NCI-H1930 (cell line): ENCODE measurements at places on chromosomes 13 and 19.

DNA sequence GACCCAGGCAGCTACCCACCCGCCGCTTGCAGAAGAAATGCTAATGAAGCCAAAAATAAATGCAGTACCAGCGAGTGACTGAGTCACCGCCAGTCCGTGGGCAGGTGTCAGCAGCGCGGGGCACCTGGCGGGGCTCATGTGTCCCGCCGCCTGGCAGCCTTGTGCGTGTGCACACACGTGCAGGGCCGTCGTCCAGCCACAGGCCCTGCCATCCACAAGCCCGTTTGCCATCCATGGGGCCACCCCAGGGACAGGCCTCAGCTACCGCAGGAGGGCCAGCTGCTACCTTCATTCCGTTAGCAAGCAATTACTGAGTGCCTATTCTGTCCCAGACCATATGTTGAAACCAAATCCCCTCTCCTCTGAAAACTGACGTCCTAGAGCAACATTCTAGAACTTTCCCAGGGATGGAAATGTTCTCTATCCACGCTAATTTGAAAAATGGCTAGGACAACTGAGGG, 20.5 kb downstream of the NCAN start:
- DNase-seq: no peak

DNA sequence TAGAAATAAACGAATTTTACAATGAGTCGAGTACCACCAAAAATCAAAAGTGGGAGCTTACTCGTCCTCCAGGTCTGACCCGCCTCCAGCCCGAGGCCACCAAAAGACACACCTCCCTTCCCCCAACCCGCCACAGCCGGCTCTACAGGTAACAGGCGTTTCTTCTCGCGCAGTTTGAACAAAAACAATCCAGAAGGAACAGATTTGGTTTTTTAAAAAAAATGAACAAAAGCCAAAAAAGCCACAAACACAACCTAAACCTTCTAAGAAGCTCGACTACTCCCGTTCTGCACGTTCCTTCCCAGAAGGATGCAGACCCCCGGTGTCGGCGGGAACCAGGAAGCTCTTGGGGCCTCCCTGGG, 671 bp downstream of the ZDHHC20 start:
- peak; percentile 32 for DNase-seq

- DNase-seq: no peak
Measured at GRCh38 chr19:49896863-49897621, at the start of gene IL4I1. IL4I1 (minus strand) TSS chr19:49896887; CDS start chr19:49896160, 727 bp downstream.

DNA sequence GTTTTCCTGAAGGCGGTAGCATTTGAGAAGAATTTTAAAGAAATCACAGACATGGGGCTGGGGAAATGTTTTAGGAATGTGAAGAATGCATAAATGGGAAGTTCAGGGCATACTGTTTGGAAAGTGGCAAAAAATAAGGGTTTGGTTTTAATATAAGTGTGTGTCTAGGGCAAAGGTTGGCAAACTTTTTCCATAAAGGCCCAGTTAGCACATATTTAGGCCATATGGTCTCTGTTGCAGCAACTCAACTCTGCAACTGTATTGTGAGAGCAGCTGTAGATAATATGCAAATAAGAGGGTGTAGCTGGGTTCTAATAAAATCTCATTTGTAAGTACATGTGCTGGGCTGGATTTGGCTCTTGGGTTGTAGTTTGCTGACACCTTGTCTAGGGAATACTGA, 521.9 kb downstream of the DIAPH3 start:
- no peak for DNase-seq

- DNase-seq: no peak
Measured at GRCh38 chr19:35801828-35802227, 10.8 kb downstream of the PRODH2 start.

DNA sequence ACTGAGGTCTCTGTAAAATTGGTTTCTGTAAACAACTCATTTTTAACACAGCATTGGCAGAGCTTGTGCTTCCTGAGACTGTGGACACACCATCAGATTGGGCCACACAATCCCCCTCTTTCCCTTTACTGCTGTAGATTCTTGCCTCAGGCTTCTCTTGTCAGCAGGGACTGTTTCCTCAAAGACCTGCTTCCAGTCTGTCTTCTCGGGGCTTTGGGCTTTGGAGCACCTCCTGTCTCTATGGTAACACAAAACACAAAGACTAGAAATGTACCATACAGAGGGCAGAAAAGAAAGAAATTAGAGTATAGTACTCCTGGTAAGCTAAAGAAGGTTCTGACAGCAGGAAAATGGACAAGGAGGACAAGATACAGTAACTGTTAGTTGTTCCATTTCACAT, 484.5 kb downstream of the DIAPH3 start:
- no peak for DNase-seq

DNA sequence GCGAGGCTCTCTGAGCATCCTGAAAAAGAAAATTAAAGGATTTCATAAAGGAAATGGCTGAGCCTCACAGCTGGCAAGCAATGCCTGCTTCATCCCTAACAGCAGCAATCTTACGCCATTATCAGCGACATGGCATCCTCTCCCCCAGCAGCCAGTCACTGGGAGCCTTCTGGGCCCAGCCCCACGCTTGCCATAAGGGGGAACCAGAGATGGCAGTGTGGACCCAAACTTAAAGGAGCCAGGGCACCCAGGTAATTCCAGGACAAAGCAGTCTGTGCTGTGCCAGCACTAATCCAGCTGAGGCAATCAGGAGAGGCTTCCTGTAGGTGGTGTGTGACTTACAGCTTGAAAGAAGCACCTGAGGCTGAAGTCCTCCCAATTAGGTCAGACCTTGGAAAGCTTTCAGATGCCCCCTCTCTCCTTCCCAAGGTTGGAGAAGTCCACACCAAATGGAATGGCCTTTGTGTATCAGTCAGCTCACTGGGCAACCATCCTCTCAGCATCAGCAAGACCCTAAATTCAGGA, 10.3 kb downstream of the VSTM2B start:
- DNase-seq: no peak

GRCh38 chr19:1840541-1841115, 7.7 kb downstream of the REXO1 start:
- no peak for DNase-seq

GRCh38 chr19:47436712-47437401, 17.5 kb upstream of the MEIS3 start:
- DNase-seq: peak; percentile 83

DNA sequence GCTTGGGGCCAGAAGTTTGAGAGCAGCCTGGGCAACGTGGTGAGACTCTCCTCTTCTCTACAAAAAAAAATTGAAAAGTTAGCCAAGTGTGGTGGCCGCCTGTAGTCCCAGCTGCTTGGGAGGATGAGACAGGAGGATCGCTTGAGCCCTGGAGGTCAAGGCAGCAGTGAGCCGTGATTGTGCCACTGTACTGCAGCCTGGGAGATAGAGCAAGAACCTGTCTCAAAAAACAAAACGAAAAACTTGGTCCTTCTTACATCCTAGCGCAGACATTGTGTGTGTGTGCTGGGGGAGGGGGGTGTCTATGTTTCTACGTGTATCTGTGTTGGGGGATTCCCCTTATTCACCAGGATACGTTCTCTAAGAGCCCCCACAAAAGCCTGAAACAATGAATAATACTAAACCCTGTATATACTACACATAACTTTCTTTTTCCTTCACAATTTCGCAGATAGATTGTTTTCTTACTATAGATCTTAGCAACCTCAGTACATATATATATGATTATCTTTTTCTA, 7.9 kb downstream of the AXL start:
- DNase-seq: no peak

- DNase-seq: no peak
Measured at GRCh38 chr13:44263751-44264620, 109.6 kb upstream of the SERP2 start.

DNA sequence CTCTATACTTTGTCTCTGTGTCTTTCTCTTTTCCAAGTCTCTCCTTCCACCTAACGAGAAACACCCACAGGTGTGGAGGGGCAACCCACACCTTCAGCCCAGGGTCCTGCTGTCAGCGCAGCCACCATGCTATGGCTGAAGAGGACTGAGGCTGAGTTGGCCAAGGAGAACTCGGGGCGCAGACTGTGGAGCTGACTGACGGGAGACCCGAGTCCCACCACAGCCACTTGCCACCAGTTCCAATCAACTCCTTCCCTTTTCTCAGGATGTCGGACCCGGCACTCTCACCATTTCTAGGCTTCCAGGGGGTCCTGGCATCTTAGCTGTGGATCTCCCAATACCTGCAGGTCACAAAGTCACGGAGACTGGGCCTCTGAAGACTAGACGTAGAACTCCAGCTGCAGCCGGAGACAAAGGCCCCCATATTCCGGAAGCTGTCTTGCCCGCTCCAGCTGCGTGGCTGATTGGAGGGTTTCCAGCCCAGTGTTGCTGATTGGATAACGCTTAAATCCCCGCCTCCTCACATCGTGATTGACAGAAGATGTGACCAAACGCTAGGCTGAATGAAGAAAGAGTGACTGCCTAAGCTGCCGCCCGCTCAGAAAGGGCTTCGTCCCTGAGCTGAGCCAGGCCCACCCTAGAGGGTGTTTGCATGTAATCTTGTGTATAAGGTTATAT, 63.6 kb downstream of the ZNF429 start:
- DNase-seq: peak; percentile 23

DNA sequence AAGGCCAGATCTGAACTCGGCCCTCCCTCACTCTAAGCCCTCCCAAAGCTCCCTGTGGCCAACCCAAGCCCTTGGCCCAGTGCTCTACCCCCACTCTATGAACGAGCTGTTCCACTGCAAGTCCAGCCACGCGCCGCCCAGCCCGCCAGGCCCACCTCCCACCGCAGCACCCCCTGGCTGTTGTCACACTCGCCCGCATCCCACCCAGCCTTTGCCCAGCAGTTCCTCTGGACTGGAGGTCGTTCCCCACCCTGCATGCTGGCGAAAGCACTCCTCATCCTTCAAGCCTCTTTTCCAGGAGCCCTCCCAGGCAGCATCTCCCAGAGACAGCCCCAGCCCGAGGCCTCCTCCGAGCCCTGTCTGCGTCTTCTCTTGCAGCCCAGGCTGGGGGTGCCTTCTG, 33.1 kb upstream of the ONECUT3 start:
- DNase-seq: no peak

GRCh38 chr13:27403727-27404385, 20.6 kb upstream of the GTF3A start:
- no peak for DNase-seq

DNA sequence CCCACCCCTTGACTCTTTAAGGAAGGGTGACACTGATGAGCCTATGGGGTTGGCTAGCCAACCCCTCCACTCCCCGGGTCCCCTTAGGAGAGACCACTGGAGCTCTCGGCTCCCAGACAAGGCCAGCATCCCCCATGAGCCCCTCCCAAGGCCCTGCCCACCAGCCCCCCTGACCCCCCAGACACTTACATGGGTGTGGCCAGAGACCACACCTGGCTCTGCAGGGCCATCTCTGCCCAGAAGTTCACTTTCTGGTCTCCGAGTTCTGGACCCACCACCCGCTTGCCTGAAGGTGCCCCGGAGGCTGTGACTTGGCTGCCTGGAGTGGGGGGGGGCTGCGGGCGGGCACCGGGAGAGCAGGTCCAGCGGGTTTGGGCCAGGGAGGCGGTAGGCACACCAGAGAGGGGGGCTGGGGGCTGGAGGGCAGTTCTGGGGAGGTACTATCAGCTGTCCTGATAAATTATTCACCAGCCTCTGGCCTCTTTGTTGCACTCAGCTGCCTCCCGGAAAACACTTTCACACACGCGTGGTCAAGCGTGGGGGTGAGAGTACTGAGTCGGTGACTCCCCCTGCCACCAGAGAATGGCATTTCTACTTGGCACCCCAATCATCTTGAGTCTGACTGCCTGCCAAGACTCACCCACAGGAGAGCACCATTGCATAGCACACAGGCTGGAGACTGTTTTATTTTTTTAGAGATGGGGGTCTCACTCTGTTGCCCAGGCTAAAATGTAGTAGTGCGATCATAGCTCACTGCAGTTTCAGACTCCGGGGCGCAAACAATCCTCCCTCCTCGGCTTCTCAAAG, at the start of gene PALM3:
Gene PALM3, minus strand, starts transcription at position 326 of the 807 bp plus-strand sequence. Its CDS starts 96 bp downstream, at position 230.
- DNase-seq: no peak

DNA sequence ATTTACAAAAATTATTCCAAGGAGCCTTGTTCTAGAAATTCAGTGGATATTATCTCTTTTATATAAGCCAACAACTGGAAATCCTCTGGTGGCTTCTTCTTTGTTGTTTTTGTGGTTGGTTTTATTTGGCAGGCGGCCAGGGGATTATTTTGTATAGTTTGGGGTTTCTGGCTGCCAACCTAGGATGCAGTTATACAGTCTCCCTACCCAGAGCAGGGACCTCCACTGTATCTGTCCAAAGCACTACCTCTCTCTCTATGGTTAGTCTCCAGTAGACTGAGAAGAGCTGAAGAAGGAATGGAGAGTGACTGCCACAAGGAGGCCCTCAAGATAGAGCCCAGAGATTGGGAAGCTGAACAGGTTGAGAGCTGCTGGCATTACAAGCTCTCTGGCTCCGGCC, 80.2 kb downstream of the ZAR1L start:
- no peak for DNase-seq
